ENCODE measurements at places on chromosomes 1 and 21.

- DNase-seq: no peak
These were observed 88.3 kb downstream of the KCNJ6 start for GRCh38 chr21:37827913-37828312.

- no peak for DNase-seq
These were observed 10.8 kb upstream of the CHI3L2 start for GRCh38 chr1:111216751-111217150.

GRCh38 chr1:100982793-100983192 lies 42.8 kb downstream of the DPH5 start:
- no peak for DNase-seq

GRCh38 chr1:101522486-101522885 lies 285.7 kb downstream of the S1PR1 start:
- DNase-seq: no peak

DNA sequence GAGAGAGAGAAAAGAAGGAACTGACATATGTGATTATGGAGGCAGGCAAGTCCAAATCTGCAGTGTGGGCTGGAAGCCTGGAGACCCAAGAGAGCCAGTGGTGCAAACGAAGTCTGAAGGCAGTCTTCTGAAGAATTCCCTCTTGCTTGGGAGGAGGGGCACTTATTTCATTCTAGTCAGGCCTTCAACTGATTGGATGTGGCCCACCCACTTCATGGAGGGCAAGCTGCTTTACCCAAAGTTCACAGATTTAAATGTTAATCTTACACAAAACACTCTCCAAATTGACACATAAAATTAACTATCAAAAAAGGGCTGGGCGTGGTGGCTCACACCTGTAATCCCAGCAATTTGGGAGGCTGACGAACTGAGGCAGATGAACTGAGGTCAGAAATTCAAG lies 103.5 kb upstream of the RAB3GAP2 start:
- DNase-seq: no peak

GRCh38 chr1:160618763-160619274 lies 28.0 kb downstream of the SLAMF1 start:
- DNase-seq: no peak

DNA sequence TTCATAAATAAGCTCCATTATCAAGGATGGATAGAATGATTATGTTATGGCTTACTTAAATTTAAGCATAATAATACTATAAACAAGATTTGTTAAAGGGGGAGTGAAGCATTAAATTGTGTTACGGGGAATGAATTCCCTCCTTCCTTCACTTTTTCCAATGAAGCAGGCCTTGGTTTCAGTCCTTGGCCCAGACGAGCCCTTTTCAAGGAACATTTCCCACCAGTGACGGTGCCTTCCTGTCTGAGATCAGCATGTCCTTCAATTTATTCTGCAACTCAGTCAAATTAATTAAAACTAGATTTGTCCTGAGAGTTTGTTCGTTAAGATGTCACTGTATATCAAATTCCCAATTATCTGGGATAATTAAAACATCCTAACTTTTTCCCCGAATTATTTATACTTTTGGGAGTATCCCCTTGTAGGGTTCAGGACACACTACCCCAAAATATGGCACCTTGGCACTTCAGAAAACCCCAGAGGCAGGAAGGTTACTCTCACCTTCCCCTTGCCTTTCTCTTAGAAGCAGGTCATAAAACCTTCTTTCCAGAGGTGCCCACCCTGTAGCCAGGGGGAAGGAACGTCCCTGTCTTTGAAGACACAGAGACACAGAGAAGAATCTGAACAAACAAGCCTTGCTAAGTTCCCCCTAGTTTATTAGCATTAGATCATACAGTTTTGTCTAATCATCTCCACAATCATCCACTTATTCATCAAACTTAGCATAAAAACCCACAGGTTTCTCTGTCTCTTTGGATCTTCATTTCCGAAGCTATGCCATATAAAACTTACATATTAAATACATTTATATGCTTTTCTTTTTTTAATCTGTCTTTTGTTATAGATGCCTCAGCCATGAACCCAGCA lies 86.2 kb upstream of the ARHGAP29 start:
- no peak for DNase-seq

DNA sequence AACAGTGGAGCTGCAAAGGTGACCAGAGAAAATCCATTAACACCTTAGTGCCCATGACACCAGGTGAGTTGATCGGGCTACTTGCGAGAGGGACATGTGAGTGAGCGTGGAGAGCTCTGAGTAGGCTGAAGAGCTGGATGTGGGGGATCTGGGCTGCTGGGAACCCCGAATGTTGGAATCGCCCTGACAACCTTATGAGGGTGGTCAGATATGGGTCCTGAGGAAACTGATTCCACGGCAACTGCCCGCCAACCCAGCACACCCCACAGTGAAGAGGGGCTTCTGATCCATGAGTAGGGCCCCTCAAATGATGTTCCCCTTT lies 705 bp upstream of the QSOX1 start:
- DNase-seq: no peak

- DNase-seq: no peak
These were observed 90.7 kb upstream of the WLS start for GRCh38 chr1:68322837-68323687.

- no peak for DNase-seq
These were observed 326.5 kb upstream of the FMN2 start for GRCh38 chr1:239765163-239765562.

DNA sequence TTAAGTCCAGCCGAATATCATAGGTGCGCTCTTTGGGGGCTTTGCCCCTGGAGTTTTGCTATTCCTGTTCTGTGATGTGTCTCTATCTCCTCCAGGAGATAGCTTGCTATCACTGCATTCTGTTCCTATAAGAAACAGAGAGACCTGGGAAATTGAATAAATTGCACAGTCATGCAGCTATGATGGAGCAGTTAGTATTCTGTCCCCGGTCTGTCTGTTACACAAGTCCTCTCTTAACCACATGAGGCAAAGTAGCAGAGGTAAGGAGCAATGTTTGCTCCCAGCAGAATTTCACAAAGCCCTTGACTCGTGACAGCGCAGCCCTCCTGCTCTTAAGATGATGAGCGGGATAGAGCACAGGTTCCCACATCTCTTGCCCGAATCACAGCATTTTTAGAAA lies 63.9 kb upstream of the GRHL3 start:
- no peak for DNase-seq

GRCh38 chr1:44240802-44241671 lies 27.8 kb downstream of the DMAP1 start:
- no peak for DNase-seq

GRCh38 chr1:1877865-1878436 lies 12.9 kb downstream of the GNB1 start:
- DNase-seq: no peak
